H7 (cell line): ENCODE measurements at places on chromosomes 5 and 9.
A peak's percentile ranks its signal among the peaks of the same experiment; 100 is the strongest.

DNA sequence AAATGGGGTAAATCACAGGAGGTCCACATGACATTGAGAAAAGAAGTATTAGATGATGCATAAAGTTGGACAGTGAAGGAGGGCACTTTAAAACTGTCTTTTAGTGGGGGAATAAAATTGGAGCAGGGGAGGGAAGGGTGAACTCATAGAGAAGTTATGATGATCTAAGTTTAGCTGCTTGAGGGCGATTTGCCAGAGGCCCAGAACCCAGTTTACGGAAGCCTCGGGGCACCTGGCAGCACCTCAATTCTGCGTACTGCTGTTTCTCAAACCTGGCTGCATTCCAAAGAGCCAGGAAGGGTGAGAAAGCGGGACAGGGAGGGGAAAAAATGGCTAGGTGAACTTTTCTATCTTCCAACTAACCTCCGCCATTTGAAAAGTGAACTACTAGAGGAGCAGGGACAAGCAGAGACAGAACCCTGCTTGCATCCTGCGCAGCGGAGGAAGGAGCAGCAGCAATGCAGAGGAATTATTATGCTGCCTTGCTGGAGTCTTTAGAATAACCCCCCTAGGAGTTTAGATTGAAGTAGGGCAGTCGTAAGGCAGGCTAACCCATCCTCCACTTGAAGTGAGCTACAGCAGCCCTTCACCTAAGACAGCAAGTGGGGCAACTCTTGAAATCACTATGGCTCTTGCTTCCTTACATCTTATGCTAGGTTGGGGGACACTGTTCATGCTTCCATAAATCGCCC is 316.8 kb downstream of the BRINP1 start:
- DNase-seq, result no peak

- DNase-seq, result no peak
These were observed 14.4 kb downstream of the ACER2 start for GRCh38 chr9:19423163-19423562.

DNA sequence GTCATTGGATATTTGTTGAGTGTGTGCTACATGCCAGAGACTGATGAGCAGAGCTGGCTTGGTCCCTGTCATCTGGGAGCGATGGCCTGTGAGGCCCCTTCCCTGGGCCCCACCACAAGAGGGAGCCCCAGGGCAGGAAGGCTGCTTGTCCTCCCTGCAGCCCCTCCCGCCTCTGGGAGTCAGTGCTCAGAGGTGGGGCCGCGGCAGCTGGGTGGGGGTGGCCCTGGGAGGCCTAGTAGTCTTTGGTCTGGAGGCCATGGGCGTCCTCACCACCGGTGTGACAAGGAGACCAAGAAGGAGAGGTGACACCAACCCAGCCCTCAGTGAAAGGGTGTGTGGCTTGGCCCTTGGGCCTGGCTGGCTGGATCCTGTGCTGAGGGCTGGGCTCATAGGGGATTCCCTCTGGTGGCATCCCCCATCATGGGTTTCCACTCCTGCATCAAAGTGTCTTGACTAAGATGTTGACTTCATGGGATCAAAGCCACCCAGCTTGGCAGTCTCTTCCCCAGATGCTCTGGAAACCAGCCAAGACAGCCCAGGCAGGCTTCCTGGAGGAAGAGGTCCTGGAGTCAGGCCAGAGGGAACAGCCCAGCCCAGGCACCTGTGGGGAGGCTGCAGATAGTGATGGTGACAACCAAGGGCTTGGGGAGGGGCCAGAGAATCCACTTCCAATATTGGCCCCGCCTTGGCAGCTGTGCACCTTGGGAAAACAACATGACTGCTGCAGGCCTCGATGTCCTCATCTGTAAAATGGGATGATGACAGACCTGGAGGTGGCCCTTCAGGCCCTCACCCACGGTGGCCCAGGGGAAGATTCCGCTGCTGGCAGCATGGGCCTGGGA is 166.7 kb downstream of the GAPVD1 start:
- DNase-seq, result peak; percentile 91

DNA sequence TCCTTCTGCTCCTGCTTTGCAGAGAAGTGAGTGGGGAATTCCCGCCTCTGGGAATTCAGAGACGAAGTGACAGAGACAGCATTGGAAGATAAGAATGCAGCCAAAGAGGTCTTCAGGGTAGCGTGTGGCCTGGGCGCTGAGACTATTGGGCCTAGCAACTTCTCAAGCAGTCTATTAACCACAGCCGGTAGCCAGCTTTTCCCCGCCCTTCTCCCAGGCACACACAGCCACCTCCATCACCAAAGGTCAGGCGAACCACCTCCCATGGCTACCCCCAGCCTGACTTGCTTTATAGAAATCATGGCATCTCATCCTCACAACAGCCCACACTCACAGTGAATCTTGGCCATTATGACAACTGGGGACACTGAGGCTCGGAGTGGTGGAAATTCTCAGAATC is 124.2 kb downstream of the KCNIP1 start:
- DNase-seq, result no peak

GRCh38 chr9:21750021-21750735 is 52.3 kb upstream of the MTAP start:
- no peak for DNase-seq

GRCh38 chr9:6413365-6414246 is 607 bp downstream of the UHRF2 start:
- DNase-seq, result peak; percentile 68

- peak; percentile 85 for DNase-seq
These were observed 46.3 kb downstream of the STC2 start for GRCh38 chr5:173281910-173282309.

GRCh38 chr5:154146409-154146808 is 44.1 kb upstream of the GALNT10 start:
- no peak for DNase-seq

DNA sequence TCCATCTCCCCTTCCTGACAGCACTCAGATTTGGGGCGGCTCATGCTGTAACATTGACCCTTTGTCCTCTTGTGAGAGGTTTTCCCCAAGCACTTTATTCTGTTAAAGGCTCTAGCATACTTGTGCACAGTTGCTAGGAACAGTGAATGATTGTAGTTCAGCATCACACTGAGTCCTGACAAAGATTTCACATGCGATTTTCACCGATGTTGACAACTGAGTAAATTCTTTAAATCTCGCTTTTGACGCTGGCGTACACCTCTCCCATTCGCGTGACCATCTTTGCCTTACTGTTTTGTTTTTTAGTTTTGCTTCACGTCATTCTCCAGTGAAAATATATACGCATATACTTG is 780 bp downstream of the CDC37L1 start:
- DNase-seq, result no peak

DNA sequence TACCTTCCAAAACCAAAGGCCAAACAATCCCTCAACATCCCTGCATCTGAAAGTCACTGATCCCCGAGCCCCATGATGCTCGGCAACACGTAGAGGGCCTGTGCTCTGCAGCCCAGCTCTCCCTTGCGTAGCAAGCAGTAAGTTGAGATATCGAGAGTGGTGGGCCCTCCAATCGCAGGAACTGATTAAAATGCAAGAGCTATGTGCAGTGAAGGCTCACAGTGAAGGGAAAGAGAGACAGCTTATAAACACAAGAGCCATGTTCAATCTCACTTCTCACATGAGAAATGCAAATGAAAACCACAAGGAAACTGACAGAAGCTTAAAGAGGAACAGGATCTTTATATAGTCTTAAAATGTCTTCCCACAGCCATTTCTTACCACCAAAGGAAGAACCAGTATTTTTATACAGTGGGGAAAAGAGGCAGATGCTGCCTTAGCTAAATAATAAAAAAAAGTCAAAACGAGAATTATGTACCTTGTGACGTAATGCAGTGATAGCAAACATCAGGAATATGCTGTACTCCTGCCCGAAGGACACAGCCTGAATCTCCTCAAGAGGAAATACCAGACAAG is 24.6 kb downstream of the TTF1 start:
- DNase-seq, result no peak

DNA sequence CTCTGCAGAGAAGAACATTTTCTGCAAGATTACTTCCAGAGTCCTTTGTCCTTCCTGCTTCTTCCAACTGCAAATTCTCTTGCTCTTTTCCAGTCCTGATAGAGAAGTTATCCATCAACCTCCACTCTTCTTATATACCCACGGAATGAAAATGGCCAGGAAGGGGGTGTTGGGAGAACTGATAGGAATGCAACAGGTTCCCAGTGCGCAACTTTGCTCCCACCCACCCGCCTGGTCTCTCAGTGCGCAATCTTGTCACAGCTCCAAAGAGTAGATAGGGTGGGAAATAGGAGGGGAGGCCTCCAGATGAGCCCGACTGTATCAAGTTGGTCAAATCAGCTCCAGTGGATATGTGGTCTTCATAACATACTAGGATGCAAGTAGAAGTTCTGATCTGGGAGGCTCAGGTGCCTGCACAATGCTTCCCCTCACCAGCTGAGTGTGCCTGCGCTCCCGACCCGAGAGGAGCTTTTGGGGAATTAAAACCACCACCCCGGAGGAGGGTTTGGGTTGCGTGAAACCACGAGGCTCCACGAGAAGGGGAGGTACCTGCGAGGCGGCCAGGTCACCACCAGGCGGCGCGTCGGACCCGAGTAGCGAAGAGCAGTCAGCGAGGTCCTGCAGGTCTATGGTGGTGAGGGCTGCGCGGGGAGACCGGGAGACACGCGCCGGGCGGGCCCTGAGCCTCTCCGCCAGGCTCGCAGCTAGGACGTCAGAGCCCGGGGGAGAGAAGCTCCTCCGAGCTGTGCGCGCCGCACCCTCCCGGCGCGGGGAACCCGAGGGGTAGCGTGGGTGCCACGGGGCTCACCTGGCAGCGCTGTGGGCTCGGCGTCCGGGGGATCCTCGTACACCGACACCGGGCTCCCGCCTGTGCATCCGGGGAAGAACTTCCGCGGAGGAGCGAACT is 835 bp downstream of the MCIDAS start:
- DNase-seq, result peak; percentile 92

- peak; percentile 91 for DNase-seq
These were observed 13.1 kb downstream of the GPRIN1 start for GRCh38 chr5:176596689-176597416.

- no peak for DNase-seq
These were observed 216.2 kb downstream of the ENC1 start for GRCh38 chr5:74424162-74424868.

GRCh38 chr5:160311491-160312133 is 752 bp downstream of the CCNJL start:
- peak; percentile 62 for DNase-seq

DNA sequence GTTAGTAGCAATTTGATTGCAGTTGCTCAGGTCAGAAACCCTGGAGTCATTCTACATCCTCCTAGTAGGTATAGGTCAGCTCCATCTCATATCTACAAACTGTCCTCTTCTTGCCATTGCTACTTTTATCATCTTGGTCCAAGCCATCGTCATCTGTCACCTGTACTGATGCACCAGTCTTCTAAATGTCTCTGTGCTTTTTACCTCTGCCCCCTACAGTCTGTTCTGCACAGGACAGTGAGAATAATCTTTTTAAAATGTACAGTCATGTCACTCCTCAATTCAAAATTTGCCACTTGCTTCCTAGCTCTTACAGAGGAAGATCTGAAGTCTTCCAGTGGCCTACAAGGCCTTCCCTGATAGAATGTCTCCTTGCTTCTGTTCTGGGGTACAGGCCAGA is 6.8 kb downstream of the NNT start:
- DNase-seq, result no peak

DNA sequence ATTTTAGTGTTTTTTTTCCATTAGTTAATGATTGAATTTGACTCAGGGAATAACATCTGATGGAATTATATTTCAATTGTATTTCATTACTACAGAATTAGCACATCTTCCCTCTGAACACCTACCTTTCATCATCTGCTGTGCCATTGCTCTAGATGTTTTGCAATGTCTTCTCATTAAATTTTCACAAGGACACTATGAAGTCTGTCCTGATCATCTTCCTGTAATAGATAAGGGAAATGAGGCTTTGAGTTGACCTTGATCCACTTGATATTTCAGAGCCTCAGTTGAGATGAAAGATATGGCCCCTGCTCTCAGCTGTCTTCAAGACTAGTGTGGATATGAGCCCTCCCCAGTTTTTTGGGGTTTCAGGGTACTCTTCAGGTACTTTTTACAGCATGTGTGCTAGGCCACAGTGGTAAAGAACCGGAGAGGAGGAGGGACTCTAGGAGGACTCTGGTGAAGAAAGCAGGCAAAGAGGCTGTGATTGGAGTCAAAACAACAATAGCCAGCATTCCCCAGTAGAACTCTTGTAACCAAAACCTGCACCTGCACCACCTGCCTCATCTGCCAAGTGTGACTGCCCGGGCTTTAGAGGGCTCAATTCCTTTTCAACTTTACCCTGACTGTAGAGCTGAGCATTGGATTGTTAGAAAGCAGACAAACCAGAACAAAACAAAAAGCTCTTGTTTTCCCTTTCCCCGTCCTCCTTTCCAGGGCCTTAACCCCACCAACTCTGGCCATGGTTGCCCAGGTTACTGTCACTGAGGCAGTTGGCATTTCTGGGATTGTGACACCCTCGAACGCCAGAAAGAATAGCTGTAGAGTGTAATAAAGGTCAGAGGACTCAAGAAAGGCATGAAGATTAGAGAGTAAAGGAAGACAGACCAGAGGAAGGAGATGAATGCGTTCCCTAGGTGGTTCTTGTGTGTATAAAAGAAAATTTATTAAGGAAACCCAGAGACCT is 56.3 kb downstream of the ERAP1 start:
- no peak for DNase-seq

DNA sequence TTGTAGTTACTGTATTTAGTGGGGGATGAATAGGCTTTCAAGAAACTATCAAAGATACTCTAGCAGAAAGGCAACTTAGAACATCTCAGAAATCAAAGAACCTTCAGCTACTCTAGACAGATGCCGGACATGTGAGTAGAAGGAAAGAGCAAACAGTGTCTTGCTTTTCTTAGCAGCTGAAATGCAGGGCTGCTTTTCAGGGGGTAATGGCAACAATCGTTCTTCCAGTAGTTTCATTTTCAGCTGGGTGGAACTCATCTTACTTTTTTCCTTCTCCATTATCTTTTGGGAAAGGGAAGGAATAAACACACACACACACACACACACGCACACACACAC is 281.6 kb downstream of the CRB2 start:
- no peak for DNase-seq

GRCh38 chr5:126499853-126500342 is 76.7 kb downstream of the GRAMD2B start:
- DNase-seq, result peak; percentile 50

GRCh38 chr5:161302559-161302958 is 244.0 kb downstream of the GABRB2 start:
- no peak for DNase-seq

DNA sequence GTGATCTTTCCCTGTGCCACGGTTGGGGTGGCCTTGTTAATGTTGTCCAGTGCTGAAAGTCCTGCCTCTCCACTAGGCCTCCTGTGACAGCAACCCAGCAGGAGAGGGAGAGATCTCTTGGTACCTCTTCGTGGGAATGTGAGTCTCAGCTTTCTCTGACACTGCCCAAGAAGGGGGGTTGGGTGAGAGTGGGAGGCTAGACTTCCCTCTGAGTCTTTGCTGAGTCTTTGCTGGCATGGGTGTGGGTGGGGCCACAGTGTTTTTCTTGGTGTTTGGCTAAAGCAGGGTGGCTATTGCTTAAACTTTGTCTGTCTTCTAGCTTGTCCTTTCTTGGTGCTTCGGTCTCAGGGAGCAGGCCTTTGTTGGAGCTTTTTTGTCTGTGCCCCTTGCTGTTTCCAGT is 145.6 kb downstream of the GNA14 start:
- no peak for DNase-seq

- DNase-seq, result no peak
These were observed 339.4 kb downstream of the PRELID2 start for GRCh38 chr5:145495741-145496140.

GRCh38 chr5:115634343-115635132 is 8.7 kb upstream of the TMED7 start:
- peak; percentile 78 for DNase-seq
